ENCODE measurements at places on chromosomes 11 and 22.
A peak's percentile ranks its signal among the peaks of the same experiment; 100 is the strongest.

DNA sequence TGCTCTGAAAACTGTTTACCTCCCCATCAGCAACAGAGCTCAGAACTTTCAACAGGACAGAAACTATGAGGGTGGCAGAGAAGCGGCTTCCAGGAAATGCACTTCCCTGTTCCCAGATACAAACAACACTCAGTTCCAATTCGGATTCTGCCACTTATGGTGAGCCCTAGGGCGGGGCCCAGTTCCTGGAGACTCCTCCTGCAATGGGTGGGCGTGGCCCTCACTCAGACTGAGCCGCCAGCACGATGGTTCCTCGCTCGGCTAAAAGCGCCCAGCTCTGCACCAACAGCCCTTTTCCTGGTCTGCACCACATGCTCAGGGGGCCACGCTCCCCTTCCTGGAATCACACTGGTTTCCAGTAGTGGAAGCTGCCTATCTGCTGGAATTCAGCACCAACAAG is 314.1 kb downstream of the CTTN start:
- DNase-seq, result no peak

GRCh38 chr11:10540546-10540914 is 457 bp downstream of the RNF141 start:
- DNase-seq, result peak; percentile 67

- no peak for DNase-seq
Measured at GRCh38 chr11:117528097-117528721, 200.6 kb downstream of the CEP164 start.

- DNase-seq, result no peak
Measured at GRCh38 chr11:1823376-1824220, 11.2 kb upstream of the SYT8 start.

DNA sequence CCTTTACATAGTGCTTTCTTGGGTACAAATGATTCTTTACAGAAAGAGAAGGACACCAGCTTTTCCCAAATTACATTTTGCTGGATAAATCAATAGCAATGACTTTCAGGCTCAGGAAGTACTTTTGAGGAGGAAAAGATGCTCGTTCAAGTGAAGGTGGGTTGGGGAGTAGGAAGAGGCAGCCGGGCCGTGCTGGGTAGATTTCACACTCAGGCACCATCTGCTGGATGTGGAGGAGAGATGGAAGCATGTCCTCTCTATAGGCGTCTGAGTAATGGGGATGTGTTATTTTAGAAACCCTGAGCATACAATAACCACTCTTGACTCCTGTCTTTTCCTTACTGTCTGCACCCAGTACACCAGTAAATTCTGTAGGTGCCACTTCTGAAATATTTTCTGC is 152.3 kb upstream of the LARGE1 start:
- DNase-seq, result no peak

GRCh38 chr11:34936945-34937629 is 20.7 kb downstream of the PDHX start:
- DNase-seq, result no peak

All from hippocampal formation (tissue), 2 donors.